CMK (cell line): ENCODE measurements at places on chromosomes 6 and 20.

DNA sequence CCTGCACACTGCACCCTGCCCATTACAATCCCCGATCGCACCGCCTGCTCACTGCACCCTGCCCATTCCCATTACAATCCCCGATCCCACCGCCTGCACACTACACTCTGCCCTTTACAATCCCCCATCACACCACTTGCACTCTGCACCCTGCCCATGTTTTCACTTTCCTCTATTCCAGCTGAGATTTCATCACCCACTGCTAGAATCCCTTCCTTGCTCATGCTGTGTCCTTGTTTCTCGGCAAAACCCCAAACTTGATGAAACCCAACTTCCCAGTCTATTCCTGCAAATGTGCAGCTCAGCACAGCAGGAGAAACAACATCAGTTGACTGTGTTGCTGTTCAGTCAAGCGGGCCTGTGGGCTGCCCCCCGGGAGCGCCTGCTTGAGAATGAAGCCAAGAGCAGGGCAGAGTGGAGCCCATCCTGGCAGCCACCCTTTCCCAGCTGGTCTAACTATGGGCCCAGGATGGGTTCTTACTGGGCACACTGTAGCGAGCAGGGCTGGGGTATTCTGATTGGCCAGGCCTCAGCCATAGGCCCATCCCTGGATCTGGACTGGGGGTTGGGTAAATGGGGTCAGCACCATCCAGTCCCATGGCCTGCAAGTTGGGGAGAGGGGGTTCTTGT lies 17.2 kb downstream of the MOCS3 start:
- DNase-seq: no peak

GRCh38 chr20:15627501-15627903 lies 945.7 kb downstream of the KIF16B start:
- DNase-seq: no peak

- DNase-seq: no peak
Measured at GRCh38 chr20:19008497-19008896, 194.9 kb downstream of the SCP2D1 start.

DNA sequence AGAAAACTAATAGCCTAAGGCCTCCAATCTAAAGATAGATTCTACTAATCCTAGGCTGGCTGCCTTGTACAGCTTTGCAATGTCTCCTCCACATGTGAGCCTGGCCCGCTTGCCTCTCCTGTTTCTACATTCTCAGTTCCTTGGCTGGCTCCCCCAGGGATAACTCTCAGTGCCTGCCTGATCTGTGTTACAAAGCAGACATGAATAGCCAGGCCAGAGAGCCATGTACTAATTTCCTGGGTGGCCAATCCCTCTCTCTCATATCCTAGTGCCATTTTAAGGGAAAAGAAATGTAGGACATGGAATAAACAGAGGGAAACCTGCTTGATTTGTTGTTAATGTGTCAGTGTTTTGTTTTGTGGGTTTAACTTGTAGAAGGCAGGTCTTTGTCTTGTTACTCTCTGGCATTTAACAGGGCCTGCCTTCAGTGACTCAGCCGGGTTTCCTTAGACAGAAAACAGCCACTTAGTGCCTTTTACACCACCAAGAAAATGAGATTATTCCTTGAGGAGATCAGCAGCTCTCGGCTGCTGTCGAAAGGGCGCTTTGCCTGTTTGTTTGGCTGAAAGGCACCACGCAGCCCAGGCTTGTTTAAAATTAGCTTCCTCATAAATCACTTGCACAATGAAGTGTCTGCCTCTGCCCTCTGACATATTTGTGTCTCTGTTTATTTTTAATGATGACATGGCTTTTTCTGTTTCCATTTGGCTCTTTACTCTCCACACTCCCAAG lies 702.7 kb downstream of the MAFB start:
- DNase-seq: no peak

GRCh38 chr6:139540276-139540675 lies 165.8 kb upstream of the CITED2 start:
- DNase-seq: no peak

DNA sequence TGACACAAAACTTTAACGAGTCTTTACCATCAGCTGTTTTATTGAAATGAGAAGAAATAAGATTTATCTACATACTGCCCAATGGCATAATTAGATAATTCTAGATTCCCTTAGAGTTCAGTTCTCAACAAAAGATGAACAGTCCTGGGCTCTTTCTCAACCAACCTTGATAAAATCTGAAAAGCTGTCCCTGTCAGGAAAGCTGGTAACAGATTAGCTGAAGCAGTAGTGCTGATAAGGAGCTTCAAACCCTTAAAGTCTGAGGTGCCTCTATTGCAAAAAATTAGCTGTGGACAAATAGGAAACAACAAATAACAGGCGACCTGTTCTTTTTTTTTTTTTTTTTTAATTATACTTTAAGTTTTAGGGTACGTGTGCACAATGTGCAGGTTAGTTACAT lies 35.9 kb upstream of the FAM135A start:
- no peak for DNase-seq

GRCh38 chr6:113860181-113860955 lies 3.2 kb downstream of the MARCKS start:
- no peak for DNase-seq

DNA sequence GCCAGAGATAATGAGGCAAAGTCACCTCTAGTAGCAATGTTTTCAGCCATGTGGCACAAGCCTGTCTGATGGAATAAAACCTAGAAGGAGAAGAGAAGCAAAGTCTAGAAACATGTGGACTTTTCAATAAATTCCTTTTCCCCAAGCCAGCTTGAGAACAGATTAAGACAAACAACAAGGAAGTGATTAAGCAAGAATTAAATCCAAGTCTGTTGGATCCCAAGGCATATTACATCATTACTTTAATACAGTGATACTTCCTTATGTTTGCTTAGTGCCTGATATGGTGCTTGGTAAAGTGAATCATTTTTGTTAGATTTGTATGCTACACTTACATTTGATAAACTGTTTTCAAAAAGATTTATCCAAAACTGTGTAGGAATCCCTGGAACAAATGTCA lies 260.3 kb upstream of the FAM83B start:
- no peak for DNase-seq

GRCh38 chr6:63236398-63236817 lies 25.1 kb downstream of the FKBP1C start:
- no peak for DNase-seq

DNA sequence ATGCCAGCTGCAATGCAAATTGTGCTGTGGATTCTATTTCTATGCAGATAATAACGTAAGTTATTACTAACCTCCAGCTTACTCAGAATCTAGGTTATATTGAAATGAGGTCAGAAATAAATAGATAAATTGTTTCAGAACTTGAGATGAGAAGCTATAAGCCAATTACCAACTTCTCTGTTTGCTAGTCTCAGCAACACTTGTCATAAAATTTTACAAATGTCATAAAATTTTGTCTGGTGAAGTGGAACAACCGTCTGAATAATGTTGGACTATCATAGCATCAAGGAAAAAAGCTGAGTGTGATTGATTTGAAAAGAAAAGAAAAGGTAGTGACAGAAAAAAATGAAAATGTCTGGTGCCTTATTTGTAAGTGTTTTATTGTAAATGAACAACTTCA lies 36.7 kb downstream of the COL9A1 start:
- no peak for DNase-seq

GRCh38 chr20:2798814-2799213 lies 1.6 kb downstream of the CPXM1 start:
- DNase-seq: no peak

DNA sequence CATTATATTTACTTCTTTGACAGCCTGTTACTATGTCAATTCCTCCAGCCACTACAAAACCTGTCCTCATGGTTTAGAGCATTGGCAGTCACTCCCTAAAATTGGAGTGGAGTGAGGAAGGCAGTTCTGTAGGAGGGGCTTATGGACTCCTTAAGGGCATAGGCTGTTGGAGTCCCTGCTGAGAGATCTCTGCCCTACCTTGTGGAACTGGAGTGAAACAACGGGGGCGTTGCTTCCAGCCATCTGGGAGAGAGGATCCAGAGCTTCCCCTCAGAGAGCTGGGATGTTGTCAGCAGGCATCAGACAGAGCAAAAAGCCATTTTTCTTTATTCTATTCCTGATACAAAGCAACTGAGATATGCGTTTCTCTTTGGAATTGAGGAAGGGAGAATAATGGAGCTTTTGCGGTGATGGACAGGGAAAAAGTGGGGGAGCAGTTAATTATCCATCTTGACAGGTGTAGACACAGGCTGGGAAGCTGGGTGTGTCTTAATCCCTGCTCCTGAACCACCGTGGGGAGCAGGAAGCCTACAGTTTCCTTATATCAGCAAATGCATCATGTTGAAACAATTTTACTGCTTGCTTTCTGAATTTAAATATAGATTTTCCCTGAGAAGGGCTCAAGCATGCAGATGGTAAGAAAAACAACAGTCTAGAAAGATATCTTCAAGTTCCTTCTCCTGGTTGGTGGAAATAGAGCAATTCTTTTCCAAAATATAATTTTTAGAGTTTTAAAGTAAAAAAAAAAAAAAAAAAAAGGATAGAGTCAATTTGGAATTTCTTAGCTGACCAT lies 402.5 kb downstream of the PLCB1 start:
- no peak for DNase-seq

DNA sequence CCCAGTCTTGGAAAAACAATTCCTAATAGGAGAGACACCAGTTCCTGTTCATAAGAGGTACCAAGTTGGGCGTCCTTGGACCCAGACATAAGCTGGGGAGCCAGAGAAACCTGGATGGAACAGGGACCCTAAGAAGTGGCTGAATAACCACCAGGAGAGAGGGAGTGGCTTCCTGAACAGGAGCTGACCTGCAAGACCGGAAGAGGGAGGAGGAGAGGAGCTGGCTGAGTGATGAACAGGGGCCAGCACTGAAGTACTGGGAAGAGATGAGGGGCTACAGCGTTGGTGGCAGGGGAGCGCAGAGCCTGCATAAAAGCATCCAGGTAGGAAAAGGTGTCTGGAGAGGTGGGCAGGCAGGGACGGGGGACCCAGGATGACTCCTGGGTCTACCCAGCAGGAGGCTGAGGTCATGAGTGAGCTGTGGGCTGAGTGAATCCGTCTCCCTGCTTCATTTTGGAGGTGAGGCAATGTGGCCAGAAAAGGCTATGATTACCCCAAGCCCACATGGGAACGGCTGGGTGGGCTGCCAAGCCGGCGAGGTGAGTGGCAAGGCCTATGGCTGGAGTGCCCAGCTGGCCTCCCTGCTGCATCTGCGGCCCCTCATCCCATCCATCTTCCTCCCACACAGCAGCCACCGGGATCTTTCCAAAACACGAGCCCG lies 34.4 kb upstream of the ZFAND3 start:
- no peak for DNase-seq

DNA sequence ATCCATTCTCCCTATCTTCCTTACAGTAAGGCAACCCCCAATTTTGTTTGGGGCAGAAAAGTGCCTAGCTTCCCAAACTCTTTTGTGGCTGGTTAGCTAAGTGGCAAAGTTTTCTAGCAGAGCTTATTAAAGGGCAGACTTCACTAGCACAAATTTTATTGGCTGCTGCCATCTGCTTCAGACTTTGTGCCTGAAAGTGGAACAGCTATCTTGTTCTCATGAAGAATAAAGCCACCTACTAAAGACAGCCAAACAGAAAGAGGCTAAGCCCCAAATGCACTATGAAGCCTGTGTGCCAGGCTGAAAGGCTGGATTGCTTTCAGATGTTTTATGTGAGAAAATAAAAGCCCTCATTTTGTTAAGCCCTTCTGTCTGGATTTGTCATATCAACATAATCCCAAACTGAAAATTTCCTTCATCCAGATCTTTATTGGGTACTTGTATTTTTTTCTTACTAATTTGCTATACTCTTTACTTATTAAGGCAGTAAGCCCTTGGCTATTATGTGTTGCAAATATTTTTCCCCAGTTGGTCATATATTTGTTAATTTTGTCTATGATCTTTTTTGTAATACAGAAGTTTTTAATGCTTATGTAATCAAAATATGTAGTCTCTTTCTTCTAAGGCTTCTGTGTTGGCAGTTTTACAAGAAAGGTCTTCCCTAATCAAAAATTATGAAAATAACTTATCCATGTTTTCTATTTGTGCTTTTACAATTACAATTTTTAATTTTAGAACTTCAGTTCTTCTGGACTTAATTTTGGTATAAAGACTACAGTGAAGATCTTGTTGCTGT lies 191.1 kb downstream of the TASP1 start:
- DNase-seq: no peak

DNA sequence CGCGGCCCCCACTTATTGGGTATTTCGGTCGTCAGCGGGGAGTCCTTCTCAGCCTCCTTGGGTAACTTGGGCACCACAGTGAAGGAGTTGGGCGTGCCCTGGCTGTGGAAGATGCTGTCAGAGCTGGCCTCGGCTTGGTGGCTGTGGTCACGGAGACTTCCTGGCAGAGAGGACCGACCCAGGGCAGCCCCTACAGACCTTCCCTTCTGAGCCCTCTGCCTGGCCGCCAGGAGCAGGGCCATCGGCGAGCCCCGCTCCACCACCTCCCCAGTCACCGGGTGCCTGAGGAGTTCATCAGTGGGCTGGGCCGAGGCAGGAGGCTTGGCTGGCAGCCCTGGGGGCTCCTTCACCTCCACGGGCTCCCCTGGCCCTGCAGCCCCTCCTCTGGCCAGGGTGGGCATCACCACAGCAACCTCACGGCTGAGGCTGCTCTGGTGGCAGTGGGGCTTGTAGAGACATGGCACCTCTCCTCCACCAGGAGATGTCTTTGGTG lies 37.2 kb downstream of the C6orf132 start:
- DNase-seq: peak; percentile 55

- DNase-seq: no peak
Measured at GRCh38 chr6:152401978-152402377, 235.2 kb downstream of the SYNE1 start.

DNA sequence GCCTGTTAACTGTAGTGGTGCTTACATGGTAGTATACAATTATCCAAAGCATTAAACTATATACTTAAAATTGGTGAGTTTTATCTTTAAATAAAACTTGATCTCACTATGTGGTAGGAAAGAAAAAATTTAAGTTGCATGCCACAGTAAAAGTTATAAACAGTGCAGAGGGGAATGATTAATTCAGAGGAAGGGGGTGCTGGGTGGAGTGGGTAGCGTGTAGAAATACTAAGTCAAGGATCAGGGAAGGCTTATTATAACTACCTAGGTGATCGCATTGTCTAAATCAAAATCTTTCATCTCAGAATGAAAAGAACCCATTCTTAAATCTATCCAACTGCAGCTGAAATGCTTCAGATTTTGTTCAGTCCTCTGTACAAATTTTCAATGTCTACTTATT lies 428.3 kb downstream of the ADGRB3 start:
- no peak for DNase-seq

DNA sequence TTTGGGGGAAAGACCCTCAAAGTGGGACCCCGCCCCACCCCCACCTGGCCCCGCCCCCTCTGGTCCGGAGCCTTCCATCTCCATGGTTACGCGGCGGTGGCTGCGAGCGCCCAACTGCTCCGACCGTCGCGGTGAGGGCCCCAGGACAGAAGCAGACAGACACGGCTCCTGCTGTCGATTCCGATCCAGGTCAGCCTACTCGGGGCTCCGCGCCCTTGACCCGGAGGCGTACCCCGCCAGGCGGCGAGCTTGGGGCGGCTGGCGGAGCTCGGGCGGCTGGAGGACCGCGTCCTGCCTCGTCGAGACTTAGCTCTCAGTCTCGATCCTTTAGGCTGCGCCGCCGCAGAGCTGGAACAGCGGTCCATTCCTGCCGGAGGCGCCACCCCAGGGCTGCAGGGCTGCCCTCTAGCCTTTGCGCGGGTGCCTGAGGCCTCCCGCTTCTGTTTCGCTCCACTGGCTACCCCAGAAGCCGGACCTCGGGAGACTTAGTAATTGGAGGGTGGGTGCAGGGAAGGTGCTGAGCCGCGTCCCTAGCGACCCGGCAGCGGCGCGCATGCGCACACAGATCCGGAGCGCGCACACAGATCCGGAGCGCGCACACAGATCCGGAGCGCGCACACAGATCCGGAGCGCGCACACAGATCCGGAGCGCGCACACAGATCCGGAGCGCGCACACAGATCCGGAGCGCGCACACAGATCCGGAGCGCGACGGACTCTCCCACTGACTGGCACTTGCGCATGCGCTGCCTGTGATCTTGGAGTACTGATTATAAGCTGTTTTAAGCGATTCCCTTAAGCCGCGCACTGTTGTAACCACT lies at the start of gene CFAP206:
Gene CFAP206, plus strand, starts transcription at position 72 of the 820 bp plus-strand sequence. CDS start 1,868 bp downstream, outside the sequence.
- peak; percentile 68 for DNase-seq
